ENCODE measurements at places on chromosomes 7 and 10.

- no peak for DNase-seq
Measured at GRCh38 chr7:66409493-66409892, 204.4 kb downstream of the TPST1 start.

DNA sequence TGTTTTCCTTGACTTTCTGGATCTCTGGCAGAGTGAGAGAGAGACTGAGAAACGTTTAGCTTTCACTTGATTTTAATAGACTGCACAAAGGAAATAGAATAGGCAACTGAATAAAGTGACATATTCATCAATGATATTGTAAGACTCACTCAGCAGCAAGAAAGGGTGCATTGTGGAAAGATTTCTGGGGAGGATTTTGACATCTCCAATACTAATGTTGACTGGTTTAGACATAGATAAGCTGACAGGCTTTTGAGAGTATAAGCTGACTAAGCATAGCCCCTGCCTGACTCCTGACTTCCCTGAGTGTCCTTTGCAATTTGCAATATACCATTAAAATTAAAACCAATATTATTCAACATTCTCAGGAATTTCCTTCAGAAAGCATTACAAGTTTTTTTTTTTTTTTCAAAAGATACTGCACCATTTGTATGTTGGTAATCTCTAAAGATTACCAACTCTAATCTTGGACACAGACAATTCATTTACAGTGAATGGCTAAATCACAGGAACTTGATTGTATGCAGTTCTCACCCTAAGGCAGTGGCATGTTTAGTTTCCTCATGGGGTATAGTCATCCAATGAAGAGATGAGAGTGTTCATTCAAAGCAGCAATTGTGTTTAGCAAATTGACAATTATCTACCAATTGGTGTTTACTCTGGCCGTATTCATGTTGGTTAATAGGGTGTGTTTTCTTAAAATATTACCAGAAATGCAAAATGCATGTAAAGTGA, 325.6 kb downstream of the SORCS3 start:
- no peak for DNase-seq

- no peak for DNase-seq
Measured at GRCh38 chr7:118052336-118052735, 131.6 kb upstream of the LSM8 start.

GRCh38 chr7:38893061-38893460, 15.9 kb downstream of the VPS41 start:
- DNase-seq = no peak

All from fibroblast of villous mesenchyme (primary cell).